Chondrocyte (in vitro differentiated cells): ENCODE measurements at places on chromosomes 2 and 18.

DNA sequence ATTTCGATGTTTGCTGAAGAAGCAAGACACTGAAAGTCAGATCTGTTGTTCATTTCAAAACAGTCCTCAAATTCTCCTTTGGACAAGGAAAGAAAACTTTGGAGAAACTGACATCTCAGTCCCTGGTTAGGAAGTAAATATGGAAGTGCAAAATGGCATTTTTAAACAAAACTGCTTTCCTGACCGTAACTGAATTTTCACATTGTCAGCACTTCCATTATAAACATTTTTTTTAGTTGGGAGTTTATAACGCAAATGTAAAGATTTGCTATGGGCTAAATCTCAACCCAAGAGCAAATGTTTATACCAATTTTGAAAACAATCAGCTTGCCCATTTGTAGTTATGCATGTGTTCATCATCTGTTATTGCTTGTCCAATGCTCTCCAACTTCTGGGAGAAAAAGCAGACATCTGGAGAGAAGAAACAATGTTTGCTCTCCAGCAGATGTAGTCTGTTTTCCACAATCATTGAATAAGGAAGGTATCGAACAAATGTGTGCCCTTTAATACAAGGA is 520.1 kb downstream of the ARHGAP15 start:
- no peak for DNase-seq

GRCh38 chr2:234806818-234807217 is 145.0 kb upstream of the SH3BP4 start:
- DNase-seq: no peak

GRCh38 chr18:12745095-12745795 is 42.4 kb downstream of the PSMG2 start:
- no peak for DNase-seq

- DNase-seq: no peak
Measured at GRCh38 chr2:222862106-222862908, 1.5 kb downstream of the ACSL3 start.

- no peak for DNase-seq
Measured at GRCh38 chr18:33720133-33720532, 142.1 kb downstream of the ASXL3 start.

DNA sequence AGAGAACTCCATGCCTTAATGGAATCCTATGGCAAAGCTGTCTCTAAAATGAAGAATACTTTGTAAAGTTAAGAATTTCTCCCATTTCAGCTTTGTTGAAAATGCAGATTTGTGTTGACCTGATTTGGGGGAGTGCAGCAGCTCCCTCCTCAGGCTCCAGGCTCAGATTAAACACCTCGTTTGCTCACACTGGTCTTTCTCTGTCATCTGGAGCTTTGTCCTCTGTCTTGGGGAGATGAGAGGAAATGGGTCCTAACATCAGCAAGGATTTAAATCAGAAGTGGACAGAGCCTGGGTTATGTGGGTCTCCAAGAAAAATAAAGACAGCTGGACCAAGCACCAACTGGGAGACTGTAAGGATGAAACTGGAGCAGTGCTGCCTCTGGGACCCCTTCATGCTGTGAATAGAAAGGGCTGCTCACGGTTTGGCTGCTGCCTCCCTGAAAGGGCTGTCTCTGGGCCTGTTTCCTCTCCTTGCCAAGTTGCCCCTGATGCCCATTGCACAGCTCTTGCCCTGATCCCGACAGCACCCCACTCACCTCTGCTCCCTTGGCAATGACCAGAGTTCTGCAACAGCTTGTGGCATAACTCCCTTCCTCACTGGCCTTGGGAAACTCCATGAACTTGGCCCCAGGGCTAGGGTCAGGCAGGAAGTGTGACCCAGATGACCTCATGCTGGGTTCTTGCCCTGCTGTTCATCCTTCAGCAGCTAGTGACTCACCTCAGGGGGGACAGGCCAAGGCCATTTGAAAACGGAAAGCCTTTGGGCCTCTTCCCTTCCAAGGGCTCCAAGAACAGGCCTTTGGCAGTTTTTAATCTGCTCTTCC is 197.2 kb downstream of the CYP26B1 start:
- DNase-seq: no peak

DNA sequence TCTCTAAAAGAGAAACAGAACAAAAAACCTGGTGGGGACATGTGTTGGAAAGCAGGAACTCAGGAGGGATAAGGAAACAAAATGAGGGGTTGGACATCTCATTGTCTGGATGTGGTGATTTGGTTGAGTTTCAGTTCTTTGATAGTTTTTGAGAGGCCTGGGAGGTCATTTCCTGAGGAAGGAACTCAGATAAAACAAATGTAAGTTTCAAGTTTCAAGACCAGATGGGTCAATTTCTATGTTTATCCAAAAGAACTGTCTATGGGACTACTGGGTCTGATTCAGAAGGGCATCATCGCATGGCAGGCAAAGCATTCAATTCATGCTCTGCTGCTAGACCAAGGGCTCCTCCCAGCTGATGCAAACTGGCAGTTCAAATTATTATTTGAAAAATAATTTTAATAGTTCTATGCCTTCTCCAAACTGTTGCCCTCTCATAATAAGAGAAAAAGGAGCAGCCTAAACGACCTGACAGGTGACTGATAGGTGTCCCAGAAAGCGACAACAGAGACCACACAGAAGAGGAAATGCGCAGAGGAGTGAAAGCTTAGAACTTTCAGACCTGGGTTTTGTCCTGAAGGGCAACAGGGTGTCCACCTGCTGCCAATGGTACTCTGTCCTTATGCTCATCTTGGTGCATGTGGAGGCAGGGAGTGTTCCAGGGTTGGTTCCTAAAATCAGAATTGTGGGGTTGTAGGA is 39.3 kb upstream of the SH3RF3 start:
- DNase-seq: no peak

DNA sequence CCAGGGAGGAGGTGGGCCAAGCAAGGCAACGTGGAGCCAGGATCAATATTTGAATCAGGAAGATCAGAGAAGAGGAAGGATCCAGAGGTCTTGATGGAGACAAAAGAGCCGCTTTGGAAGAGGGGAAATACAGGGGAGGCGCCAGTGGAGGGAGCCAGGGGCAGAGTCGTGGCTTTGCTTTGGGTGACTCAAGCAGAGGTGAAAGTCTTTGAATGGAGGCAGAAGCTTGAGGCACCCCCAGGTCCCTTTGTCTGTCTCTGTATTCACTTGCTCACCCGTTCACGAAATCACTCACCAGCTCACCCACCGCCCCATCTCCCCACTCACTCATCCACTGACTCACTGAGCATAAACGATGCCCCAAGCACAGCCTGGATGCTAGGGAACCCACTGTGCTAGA is 134.1 kb downstream of the ACOXL start:
- no peak for DNase-seq

DNA sequence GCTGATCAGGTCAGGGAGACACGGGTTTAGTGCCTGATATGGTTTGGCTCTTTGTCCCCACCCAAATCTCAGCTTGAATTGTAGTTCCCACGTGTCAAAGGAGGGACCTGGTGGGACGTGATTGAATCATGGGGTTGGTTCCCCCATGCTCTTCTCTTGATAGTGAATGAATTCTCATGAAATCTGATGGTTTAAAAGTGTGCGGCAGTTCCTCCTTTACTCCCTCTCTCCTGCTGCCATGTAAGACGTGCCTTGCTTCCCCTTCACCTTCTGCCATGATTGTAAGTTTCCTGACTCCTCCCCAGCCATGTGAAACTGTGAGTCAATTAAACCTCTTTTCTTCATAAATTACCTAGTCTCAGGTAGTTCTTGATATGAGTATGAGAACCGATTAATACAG is 424.5 kb downstream of the NBAS start:
- no peak for DNase-seq

- DNase-seq: no peak
Measured at GRCh38 chr2:12314127-12314760, 402.5 kb upstream of the TRIB2 start.

DNA sequence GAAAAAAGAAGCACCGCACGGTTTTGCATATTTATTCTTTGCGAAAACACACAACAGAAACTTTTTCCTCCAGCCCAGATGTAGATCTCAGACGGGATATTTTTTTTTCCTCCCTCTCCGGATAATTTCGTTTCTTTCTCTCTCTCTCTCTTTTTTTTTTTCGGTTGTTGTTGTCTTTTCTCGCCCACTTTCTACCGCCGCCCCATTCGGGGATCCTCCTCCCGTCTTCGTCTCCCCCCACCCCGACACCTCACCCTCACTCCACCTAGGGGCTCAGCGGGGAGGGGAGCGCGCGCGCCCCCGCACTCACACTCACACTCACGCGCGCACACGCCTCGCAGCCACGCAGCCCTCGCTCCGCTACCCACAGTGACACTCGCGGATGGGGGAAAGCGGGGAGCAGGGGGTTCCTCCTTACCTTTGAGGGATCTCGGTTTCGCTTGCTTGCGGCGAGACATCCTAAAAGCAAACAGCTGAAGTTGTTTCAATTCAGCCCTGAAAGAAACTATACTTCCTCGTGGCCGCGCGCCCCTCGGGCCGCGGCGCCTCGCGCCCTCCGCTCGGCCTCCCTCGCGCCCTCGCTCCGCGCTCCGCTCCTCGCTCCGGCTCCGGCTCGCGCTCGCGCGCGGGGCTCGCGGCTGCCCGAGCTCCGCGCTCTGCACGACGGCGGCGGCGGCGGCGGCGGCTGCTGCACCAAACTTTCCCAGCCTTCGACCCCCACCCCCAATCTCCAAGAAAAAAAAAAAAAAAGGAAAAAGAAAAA is 1.3 kb downstream of the ZNF521 start:
- no peak for DNase-seq

DNA sequence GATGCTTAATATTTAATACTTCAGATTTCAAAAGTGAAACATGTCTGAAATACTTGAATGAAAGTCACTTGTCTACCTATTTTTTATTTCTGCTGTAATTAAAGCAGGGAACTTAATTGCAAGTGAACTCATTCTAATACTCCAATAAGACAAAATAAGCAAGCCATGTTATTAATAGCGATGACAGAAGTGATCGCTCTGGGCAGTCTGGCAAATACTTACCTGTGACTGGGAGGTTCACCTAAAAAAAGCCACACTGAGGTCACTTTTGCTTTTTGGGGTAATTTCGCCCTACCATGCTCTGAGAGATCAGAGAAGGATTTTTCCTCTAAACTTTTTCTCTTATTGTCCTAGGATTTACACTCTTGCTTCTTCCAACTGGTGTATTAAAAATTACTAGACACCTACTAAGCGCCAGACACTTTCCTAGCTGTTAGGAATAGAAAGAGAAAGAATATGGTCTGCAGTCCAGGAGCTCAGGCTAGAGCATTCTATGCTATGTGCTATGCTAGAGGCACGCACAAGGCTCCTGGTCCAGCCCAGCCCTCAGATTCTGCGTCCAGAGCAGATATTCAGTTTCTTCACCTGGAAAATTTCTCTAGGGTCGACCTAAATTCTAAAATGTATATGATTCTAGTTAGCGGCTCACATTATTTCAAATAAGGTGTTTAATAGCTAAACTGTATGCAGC is 26.5 kb upstream of the PPP1CB start:
- no peak for DNase-seq

- DNase-seq: no peak
Measured at GRCh38 chr2:6934345-6934744, 17.1 kb downstream of the RNF144A start.

DNA sequence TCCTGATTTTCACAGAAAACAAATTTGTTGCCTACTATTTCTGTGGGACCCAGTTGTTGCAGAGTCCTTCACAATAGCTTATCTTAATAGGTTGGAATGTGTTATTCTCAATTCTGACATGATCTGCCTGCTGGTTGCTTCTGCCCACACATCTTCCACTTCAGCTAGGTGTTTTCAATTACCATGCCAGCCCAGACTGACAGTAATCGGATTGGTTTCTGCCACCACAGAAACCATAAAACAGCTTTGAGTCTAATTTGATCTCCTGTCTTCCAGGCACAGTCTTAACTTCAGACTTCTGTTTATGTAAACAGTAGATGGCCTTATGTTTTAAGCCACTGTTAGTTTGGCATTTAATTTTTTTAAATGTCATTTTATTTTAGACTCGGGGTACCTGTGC is 248.2 kb upstream of the RBMS1 start:
- DNase-seq: no peak

DNA sequence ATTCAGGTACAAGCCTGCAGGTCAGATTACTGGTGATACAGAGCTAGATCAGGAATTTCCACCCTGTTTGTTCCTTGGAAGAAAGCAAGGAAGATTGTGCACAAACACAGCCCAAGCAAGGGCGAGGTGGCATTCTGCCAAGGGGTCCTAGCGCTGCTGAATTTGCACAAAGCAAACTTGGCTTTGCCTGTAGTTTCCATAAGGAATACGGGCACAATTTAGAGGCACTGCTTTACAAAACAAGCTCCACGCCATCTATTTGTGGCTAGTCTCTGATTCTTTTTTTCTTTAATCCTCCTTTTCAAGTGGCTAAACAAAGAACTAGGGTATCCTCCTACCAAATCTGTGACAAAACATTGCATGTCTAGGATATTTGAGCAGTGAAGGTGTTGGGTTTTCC is 195.5 kb upstream of the ACVR2A start:
- no peak for DNase-seq

DNA sequence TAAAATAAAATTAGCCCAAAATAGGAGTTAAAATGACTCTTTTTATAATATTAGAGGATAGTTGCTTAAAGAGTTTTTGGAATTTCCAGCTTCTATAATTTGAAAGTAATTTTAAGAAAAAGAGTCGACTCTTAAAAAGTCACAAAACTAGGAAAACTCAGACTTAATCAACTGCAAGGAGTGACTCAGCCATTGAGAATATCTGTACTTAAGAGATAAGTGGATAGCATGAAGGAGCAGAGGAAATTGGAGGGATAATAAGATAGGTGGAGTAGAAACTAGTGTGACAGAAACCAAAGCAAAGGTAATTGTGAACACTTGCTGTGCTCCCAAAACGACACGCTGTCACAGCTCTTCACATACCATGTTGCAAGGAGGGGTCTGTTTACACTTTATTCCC is 8.4 kb downstream of the RSAD2 start:
- DNase-seq: no peak

- no peak for DNase-seq
Measured at GRCh38 chr2:226378753-226379705, 420.6 kb downstream of the IRS1 start.

DNA sequence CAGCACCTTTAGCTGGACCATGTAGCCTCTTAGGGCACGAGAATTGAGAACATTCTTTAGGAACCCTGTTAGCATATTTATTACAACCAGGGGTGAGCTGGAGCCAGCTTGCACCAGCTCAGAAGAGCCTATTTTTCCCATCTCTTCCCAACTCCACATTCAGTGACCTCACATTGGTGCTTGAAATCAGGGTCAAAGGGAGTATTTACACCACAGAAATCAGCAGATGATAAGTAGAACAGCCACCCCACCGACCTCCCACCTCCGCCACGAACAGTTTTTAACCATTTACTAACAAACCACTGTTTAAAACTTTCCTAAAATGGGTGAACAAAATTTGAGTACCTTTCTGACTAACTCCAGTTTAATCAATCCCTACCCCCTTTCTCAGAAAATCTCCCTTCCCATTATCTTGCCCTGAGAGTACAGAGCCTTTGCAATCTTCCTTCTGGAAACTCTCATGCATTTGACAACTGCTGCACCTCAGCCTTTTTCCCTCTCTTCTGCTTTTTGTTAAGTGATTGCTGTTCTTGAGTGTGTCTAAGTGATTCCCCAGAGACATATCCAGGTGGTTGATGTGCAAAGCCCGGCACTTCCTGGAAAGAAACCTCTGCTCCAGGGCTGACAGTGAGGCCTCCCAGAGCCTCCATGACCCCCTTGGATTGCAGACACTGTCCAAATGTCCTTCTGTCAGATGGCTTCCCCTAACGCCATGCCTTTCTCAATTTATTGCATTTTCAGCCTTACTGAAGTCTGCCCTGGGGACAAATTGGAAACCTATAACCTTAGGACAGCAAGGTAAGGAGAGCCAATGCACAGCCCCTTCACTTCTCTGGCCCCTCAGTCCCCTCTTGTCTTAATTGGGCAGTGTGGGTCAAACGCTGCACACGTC is 389.5 kb upstream of the TNP1 start:
- DNase-seq: no peak

- DNase-seq: no peak
Measured at GRCh38 chr18:47964053-47964452, 33.6 kb upstream of the SMAD2 start.
